ENCODE measurements at places on chromosomes 12 and 14. TPM values are rescaled to one million over a fixed set of nuclear protein-coding genes. Genes with fewer than 3 reads are reported as not detected.

Gene GOLT1B
- total RNA-seq, result 14.1 TPM

Gene CMA1
- total RNA-seq, result not detected

Gene PTPN21
- 8.2 TPM for total RNA-seq

Gene CD163
- total RNA-seq, result not detected

Gene TMEM229B
- 0.60 TPM for total RNA-seq

Gene MDGA2
- total RNA-seq, result not detected

Gene CHURC1
- total RNA-seq, result 48.2 TPM

Gene HPD
- 0.60 TPM for total RNA-seq

Gene RD3L
- total RNA-seq, result not detected

Gene NTN4
- 48.6 TPM for total RNA-seq

Gene LBHD2
- total RNA-seq, result not detected

Gene FOXM1
- 1.3 TPM for total RNA-seq

Gene RAD9B
- total RNA-seq, result 0.69 TPM

Gene TMPRSS12
- total RNA-seq, result not detected

Gene NOVA1
- 7.3 TPM for total RNA-seq

Gene APOLD1
- total RNA-seq, result 3.3 TPM

Gene TNS2
- 58.6 TPM for total RNA-seq

Gene PRICKLE1
- 2.1 TPM for total RNA-seq

Gene OR10G2
- not detected for total RNA-seq

Gene TEAD4
- total RNA-seq, result 2.5 TPM

Gene ACSM4
- not detected for total RNA-seq

Gene MORN3
- 0.63 TPM for total RNA-seq

Gene CLEC2A
- total RNA-seq, result not detected

Gene ZNF891
- total RNA-seq, result 0.94 TPM

Gene LRRC43
- 1.6 TPM for total RNA-seq

Gene SLC39A2
- not detected for total RNA-seq

Gene RNU6-7
- total RNA-seq, result not detected

Gene SPTB
- not detected for total RNA-seq

Gene MGAT4C
- total RNA-seq, result not detected

Gene FAIM2
- total RNA-seq, result 3.3 TPM

Gene CCDC196
- not detected for total RNA-seq

Gene MUCL1
- total RNA-seq, result not detected

Gene CDCA3
- total RNA-seq, result 3.0 TPM

Gene DCN
- 3,853 TPM for total RNA-seq

Gene BEST3
- total RNA-seq, result not detected

Gene PRKD1
- 8.4 TPM for total RNA-seq

Gene DACT1
- total RNA-seq, result 20.8 TPM

Gene PIANP
- 0.09 TPM for total RNA-seq

Gene IFNG-AS1
- total RNA-seq, result under 0.01 TPM

Gene KCNH3
- total RNA-seq, result 0.52 TPM

Gene MYF5
- not detected for total RNA-seq

Gene CLEC4D
- total RNA-seq, result not detected

Gene PFKM
- total RNA-seq, result 98.7 TPM

Gene CLEC1A
- total RNA-seq, result not detected

Gene PRH2
- 0.63 TPM for total RNA-seq

Gene IRAK3
- total RNA-seq, result 5.1 TPM

Gene PROX2
- total RNA-seq, result not detected

Gene AQP2
- not detected for total RNA-seq

Gene APOF
- total RNA-seq, result not detected

Gene PRPH
- 0.95 TPM for total RNA-seq

Measured in bronchial smooth muscle cell (primary cell).